ENCODE measurements at places on chromosomes 11 and 22.

DNA sequence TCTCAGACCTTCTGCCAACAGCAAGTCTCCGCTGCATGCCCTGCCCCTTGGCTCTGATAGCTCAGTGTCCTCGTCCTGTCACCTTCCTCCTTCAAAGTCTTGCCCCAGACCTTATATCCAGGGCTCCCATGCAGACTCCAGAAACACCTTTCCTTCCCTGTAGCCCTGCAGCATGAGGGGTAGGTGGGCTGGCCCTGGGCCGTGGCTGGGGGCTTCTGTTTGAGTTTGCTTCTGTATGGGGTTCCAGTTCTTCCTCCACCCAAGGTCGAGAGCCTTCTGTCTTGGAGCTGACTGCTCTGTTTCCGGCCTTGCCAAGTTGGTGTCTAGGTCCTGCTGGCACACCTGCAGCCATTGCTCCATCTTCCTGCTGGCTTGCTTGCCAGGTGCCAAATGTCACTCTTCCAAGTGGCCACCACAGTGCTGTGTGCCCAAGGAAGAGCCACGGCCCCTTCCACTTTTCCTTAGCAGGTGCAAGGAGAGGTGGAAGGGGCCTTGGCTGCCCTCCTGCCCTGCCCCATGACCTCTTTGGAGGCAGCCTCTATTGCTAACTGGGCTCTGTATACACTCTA, 74.8 kb upstream of the NECTIN1 start:
- ATAC-seq = no peak

GRCh38 chr11:114243461-114244372, 52.5 kb upstream of the NNMT start:
- no peak for ATAC-seq

DNA sequence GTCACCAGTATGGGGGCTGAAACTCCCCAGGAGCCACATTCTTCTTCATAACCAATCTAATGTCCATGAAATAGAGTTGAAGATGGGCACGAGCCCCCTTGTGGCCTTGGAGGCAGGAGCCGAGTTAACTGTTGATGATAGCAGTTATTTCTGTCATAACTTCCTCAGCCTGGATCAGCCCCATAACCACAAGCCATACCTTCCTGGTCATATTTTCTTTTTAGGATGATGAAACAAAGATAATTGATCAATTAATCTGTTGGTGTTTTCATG, 65.0 kb upstream of the TTC12 start:
- ATAC-seq = no peak

- ATAC-seq = peak; percentile 76
These were observed 11.0 kb downstream of the CRELD2 start for GRCh38 chr22:49929211-49929979.

DNA sequence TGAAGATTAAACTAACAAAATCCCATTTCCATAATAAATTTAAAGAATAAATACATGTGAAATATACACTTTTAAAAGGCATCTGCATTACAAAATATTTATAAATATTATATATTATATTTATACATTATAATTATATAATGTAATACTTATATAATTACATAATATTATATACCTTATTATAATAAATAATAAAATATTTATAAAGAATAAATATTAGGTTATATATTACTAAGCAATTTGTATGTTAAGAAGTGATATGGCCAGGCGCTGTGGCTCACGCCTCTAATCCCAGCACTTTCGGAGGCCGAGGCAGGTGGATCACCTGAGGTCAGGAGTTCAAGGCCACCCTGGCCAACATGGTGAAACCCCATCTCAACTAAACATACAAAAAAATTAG, 97.8 kb downstream of the CADM1 start:
- no peak for ATAC-seq

GRCh38 chr22:32617271-32617670, 142.7 kb downstream of the FBXO7 start:
- ATAC-seq = no peak

GRCh38 chr11:114015117-114015516, 40.2 kb downstream of the HTR3A start:
- no peak for ATAC-seq

DNA sequence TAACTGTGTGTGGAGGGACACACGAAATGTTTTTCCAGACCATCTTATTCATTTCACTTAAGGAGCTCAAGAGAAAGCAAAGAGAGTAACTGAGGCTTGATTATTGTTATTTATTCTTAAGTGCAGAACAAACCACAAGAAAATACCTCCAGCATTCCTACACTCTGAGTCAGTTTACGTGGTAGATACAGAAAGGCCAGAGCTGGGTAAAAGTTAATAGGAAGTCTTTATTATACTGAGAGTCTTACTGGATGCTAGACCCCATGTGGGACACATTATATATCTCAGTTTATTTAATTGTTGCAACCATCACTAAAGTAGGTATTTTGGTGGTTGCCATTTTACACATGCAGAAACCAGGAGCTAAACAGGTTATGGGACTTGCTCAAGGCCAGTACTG, 261.4 kb upstream of the POU2AF2 start:
- no peak for ATAC-seq

- peak; percentile 90 for ATAC-seq
These were observed at the start of the genes CFAP68 and FDXACB1 for GRCh38 chr11:111878849-111879636. Gene CFAP68, plus strand, starts transcription at chr11:111879541. Its CDS starts 20 bp downstream, at chr11:111879561. Gene FDXACB1, minus strand, starts transcription at chr11:111879165. Its CDS starts 33 bp downstream, at chr11:111879132.

- ATAC-seq = no peak
These were observed 71.5 kb downstream of the FAT3 start for GRCh38 chr11:92296138-92296515.

- peak; percentile 39 for ATAC-seq
These were observed 54.1 kb downstream of the MCAM start for GRCh38 chr11:119262668-119263351.

DNA sequence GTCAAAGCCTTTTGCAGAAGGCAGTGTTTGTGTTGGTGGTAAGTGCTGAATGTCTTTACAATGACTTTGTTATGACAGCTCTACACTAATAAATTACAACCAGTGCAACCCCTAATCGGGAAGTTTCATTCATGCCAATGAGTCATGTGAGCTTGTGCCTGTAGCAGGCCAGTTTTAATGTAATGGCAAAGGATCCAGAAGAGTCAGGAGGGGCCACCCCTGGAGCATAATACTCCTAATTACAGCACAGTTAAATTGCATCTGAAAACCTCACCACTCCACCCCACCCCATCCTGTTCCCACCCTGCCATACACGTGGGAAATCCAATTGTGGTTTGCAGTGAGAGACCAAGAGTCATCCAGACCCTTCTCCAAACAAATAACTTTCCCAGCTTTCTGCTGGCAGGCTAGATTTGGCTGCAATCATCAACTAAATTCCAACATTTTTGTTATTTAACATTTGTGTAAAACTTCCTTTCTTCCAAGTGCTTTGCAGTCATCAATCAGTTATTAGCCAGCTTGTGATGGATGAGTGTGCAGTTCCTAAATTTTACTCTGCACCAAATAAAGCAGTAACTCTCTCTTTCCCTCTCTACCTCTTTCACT, 277.3 kb upstream of the FAT3 start:
- ATAC-seq = no peak

GRCh38 chr22:36239150-36239400, 252 bp downstream of the APOL2 start:
- no peak for ATAC-seq

DNA sequence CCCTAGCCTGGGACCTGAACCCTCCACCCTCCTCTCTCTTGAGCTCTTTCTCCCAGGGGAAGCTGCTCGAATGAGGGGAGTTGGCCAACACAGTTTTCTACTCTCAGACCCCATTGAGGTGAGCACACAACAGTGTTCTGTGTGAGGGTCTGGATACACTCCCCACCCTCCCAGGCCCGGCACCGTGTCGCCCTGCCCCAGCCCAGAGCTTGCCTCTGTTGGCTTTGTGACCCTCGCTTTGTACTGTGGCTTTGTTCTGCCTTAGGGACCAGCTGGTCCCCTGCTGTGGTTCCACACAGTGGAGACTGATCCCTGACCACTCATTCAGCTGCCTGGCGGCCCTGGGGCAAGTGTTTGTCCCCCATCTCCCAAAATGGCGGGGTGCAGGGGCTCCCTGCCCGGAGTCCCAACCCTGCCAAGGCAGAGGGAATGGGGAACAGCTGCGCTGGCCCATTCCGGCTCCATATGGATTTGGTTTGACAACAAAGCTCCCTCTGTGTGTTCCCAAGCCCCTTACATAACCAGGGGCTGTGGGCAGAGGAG, 8.3 kb downstream of the ST3GAL4 start:
- no peak for ATAC-seq

GRCh38 chr22:23115825-23116494, 25.8 kb downstream of the RSPH14 start:
- ATAC-seq = no peak

GRCh38 chr11:44570411-44571155, 5.1 kb downstream of the CD82 start:
- no peak for ATAC-seq

Measured in activated CD4-positive, CD25-positive, alpha-beta regulatory T cell treated with anti-CD3 and anti-CD28 coated beads, Interleukin-2, amount 50 U/mL, for 24 hours (primary cell).